ENCODE measurements at places on chromosomes 16 and 17. TPM values are rescaled to one million over a fixed set of nuclear protein-coding genes. Genes with fewer than 3 reads are reported as not detected.

DNA sequence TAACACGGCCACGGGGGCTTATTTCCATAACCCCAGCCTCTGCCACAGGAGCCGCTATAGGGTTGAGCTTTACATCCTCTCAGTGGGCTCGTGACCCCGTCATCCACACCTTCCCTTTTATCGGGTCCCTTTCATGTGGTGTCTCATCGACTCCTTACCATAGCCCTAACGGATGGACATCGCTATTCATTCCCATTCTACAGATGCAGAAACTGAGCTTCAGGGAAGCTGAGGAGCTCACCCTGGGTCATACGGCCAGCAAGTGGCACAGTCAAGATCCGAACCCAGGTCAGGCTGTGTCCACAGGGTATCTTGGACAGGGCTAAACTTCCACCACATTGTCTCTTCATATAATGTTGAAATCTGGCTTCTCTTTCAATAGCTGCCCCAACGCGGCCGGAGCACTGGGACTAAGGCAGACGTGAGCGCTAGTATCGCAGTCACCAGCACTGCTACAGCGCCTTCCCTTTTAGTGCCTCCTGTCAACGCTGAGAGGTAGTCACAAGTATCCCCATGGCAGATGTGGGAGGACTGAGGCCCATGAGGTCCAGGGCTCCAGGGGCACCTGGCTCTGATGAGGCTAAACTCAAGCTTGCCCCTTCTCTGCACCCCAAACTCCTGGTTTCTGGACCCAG lies 50.8 kb downstream of the SOCS1 start:
- DNase-seq: no peak
- peaks cover 25% of the 10 kb centered on the region for H3K4me1 ChIP-seq
- no peaks in the 10 kb centered on the region for H3K36me3 ChIP-seq
- no peak overlapping the region for H3K27ac ChIP-seq
- H3K4me3 ChIP-seq: no peak overlapping the region

- no peak for DNase-seq
- H3K4me3 ChIP-seq: no peak overlapping the region
- H3K36me3 ChIP-seq: peaks cover 4% of the 10 kb centered on the region
- H3K4me1 ChIP-seq: no peaks in the 10 kb centered on the region
- no peaks in the 10 kb centered on the region for H3K27me3 ChIP-seq
Observed at GRCh38 chr16:11179574-11179973, 76.4 kb downstream of the SOCS1 start.

DNA sequence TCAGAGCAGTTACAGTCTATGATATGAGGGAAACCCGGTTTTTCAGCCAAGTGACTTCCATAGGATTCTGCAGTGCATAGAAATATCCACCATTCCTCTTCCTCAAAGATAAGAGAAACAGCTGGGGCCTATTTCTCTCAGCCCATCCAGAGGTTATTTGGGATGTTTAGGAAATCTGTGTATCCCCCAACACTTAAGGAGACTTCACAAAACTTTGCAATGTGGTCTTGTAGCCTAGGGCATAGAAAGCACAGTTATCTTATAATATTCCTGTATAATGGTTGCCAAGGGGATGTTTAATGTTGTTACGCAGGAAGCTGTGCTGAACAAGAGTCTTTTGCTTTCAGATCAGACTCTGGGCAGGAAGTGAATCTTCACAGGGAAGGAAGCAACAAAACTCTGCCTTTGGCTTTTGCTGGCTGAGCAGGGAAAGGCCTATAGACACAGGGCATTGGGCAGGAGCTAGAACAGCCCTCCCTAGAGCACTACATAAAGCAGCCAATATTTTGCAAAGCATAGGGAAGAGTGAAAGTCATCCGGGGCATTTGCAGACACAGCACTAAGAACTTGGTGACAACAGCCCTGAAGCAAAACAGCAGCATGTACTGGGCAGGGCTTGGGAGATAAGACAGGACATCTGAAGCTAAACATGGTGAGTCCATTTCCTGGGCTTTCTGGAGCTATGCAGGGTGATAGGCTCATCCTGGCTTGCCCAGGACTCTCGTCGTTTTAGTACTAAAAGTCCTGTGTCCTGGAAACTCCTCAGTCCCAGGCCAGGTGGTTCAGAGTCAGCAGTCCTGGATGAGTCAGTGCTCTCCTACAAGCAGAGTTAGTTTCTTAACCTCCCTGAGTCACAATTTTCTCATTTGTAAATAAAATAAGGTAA lies 18.7 kb upstream of the BEAN1 start:
- peaks cover 28% of the 10 kb centered on the region for H3K4me1 ChIP-seq
- peak; percentile 53 for DNase-seq
- H3K27ac ChIP-seq: peak overlapping the region; percentile 19
- H3K36me3 ChIP-seq: no peaks in the 10 kb centered on the region

- peaks cover 19% of the 10 kb centered on the region for H3K4me1 ChIP-seq
- no peak overlapping the region for H3K4me3 ChIP-seq
- H3K27me3 ChIP-seq: no peaks in the 10 kb centered on the region
Observed at GRCh38 chr16:84851192-84852127, 31.7 kb downstream of the CRISPLD2 start.

GRCh38 chr17:28182559-28182958 lies 136.4 kb upstream of the TMEM97 start:
- H3K36me3 ChIP-seq: peaks cover 70% of the 10 kb centered on the region
- H3K27ac ChIP-seq: no peak overlapping the region
- no peaks in the 10 kb centered on the region for H3K27me3 ChIP-seq
- no peak overlapping the region for H3K4me3 ChIP-seq

DNA sequence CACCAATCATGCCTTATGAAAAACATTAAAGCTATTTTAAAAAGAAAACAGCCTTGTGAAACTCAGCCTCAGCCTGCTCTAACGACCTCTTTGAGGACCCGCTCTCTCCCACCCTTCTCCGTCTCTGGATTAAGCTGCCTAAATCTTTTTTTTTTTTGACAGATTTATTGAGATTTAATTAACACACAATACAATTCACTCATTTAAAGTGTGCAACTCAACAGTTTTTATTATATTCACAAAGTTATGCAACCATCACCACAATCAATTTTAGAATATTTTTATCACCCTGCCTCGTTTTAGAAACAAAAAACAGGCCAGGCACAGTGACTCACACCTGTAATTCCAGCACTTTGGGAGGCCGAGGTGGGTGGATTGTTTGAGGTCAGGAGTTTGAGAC lies 8.4 kb downstream of the CDR2L start:
- no peaks in the 10 kb centered on the region for H3K4me1 ChIP-seq
- H3K36me3 ChIP-seq: peaks cover 16% of the 10 kb centered on the region
- no peak overlapping the region for H3K4me3 ChIP-seq
- H3K27me3 ChIP-seq: no peaks in the 10 kb centered on the region
- no peak for DNase-seq
- no peak overlapping the region for H3K27ac ChIP-seq

DNA sequence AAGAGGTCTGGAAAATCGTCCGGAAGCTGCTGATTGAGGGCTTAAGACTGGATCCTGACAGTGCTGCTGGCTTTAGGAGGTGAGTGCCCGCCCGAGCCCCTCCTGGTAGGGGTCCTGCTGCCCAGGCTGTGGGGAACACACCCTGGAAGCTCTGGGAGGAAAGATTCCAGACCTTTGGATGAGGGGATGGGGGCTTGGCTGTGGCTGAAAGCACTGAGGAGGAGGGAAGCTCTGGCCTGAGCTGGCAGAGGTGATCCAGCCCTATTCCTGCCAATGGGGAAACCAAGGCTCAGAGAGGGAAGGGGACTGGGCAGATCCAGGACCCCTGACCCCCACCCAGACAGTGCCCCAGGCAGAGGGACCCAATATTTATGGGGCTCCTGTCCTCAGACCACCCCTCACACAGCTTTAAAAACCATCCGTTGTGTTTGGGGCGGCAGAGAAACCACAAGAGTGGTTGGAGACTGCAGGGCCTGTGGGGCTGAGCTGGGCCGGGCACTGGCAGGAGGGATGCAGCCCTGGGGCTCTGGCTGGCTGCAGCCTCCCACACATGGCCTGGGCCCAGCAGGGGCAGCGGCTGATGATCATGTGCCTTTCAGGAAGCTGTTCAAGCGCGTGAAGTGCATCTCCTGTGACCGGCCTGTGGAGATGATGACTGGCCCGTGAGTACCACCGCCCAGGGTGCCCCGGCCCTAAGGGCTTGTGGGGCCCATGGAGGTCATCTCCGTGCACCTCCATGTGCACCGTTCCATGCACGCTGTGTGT lies 22.8 kb downstream of the UBALD1 start:
- no peaks in the 10 kb centered on the region for H3K4me1 ChIP-seq
- no peak for DNase-seq
- no peak overlapping the region for H3K27ac ChIP-seq
- no peak overlapping the region for H3K4me3 ChIP-seq
- H3K27me3 ChIP-seq: no peaks in the 10 kb centered on the region

DNA sequence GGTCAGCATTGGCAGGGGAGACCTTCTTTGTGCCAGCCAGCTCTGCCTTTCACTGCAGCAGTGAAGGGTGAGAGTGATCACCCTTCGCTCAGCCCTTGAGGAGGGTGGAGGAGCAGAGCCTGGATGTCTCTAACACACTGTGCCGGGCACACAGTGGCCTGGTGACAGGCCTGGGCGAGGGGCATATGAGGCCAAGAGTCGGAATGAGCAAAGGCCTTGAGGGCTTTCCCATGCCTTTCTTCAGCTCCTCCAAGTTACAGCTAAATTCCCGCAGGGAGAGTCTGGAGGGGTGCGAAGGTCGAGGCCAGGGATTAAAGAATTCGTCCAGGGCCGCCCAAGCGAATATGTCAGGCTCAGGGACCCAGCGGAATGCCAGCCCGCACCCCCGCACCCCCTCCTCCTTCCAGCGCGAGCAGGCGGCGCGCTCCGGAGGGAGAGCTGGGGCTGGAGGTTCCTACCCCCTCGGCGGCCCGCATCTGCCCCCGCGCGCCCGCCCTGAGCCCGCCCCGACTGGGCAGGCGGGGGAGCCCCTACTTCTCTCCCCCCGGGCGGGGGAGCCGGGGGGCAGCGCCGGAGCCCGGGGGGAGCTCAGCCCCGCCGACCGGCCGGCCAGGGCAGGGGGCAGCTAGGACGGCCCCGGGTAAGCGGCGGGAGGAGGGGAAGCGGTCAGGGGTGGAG lies at the start of gene RASL10B:
RASL10B (plus strand) TSS at position 401 of the 678 bp plus-strand sequence. CDS start 3,546 bp downstream, outside the sequence.
- no peaks in the 10 kb centered on the region for H3K27me3 ChIP-seq
- H3K36me3 ChIP-seq: peaks cover 16% of the 10 kb centered on the region
- H3K4me3 ChIP-seq: peak within 1 kb of the TSS; percentile 37

- no peak overlapping the region for H3K27ac ChIP-seq
- H3K4me3 ChIP-seq: no peak overlapping the region
- no peak for DNase-seq
- H3K4me1 ChIP-seq: no peaks in the 10 kb centered on the region
- H3K27me3 ChIP-seq: no peaks in the 10 kb centered on the region
- no peaks in the 10 kb centered on the region for H3K36me3 ChIP-seq
Observed at GRCh38 chr16:12646490-12647274, 157.0 kb downstream of the CPPED1 start.

Gene ICAM2
- not detected for total RNA-seq

Gene CDK5R1
- total RNA-seq: 2.9 TPM

Gene CD7
- total RNA-seq: not detected

Gene TMEM219
- 86.2 TPM for total RNA-seq
